ENCODE measurements at places on chromosomes 2 and 18.

- no peak for DNase-seq
Observed at GRCh38 chr2:144986691-144987090, 466.8 kb upstream of the ZEB2 start.

- no peak for DNase-seq
Observed at GRCh38 chr2:241804326-241805229, 4.4 kb upstream of the NEU4 start.

DNA sequence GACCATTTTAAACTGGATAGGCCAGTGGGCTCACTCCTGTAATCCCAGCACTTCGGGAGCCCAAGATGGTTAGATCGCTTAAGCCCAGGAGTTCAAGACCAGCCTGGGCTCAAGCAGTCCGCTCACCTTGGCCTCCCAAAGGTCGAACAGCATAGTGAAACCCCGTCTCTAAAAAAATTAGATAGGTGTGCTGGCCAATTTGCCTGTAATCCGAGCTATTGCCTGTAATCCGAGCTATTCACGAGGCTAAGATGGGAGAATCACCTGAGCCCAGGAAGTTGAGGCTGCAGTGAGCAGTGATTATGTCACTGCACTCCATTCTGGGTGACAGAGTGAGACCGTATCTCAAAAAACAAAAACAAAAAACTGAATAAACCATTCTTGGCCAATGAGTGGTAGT, 52.6 kb upstream of the EMILIN2 start:
- no peak for DNase-seq

DNA sequence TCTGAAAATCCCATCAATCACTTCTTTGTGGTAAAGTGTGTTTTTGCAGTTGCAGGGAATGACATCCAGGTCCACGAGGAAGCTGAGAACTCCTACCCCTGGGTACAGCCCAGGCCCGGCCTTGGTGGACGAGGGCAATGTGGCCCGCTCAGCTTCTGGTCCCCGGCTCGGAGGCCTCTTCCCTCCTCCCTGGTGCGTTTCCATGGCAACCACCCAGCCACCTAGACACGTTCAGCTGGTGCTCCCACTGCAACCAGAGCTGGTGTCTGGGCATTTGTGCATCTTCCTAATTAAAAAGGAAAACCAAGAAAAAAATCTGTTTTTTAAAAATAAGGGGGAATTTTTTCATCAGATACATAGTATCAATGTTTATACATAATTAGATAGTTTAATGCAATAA, 603.6 kb upstream of the SALL3 start:
- DNase-seq = no peak

DNA sequence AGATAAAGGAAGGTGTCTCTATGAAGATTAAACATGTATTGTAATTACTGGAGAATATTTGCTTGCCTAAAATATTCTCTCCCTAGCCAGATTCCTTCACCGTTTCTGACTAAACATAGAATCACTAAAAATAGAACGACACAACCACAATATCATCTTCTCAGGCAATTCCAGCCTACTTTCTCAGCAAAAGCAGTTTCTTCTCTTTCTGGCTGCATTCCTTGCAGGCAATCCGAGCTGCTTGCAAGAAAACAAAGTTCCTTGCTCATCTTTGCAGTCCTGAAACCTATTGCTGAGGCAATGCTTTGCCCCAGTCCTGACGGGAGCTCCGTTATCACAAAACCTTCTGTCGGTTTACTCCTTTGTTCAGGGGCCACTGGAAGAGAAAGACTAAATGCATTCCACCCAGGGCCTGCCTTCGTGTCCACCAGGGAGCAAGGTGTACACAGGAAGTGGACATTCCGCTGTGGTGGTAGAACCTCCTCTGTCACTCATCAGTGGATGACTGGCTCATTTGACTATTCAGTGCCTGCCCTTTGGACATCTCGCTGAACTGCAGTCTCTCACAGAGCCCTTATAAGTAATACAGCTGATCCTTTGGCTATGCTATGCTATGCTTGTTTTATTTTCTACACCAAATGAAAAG, 239.2 kb upstream of the DOK6 start:
- peak; percentile 27 for DNase-seq

GRCh38 chr2:185628985-185629384, 109.6 kb upstream of the FSIP2 start:
- DNase-seq = no peak

- no peak for DNase-seq
Observed at GRCh38 chr18:47790036-47790435, 140.4 kb downstream of the SMAD2 start.

DNA sequence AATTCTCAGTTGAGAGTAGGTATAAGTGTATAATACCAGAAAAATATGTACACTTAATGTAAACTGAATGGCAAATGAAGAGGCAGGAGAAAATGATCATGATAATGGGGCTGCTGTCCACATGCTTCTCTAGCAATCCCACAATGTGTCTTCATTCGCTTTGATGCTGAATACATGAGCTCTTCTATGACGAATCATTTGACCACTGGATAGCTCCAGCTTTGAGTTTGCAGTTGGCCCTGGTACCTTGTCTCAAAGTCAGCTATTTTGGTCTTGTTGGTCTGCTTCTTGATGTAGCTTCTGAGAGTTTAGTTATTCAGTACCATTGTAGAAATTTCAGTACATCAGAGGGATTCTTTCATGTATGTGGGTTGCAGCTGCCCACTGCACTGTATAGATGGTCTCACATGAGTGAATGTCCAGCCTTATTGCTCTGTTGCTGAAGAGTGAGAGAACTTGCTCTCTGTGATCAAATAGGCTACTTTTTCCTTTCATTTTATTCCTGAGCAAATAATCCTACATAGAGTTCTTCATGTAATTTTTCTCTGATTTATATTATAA, 105.1 kb downstream of the TTC27 start:
- DNase-seq = no peak

- no peak for DNase-seq
Observed at GRCh38 chr2:45049569-45050336, 40.5 kb upstream of the SIX2 start.

- DNase-seq = no peak
Observed at GRCh38 chr18:23828426-23828825, 139.2 kb downstream of the LAMA3 start.

DNA sequence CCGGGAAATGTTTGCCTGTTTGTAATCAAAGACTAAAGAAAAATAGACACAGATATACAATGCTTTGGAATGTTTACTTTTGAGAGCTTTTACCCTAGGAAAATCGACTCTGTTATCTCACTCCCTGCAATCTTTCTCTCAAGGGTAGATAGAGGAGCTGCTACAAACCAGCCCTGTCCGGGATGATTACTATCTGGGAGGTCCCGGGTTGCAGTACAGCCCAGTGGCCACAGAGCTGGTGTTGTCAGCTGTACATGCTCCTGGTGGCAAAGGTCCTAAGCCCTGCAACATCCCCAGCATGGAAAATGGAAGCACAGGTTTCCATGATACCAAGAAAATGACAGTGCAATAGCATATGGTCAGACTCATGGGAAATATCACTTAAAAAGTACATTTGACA, 570.5 kb upstream of the SOX11 start:
- peak; percentile 16 for DNase-seq

GRCh38 chr2:200408428-200409316, 101.2 kb downstream of the KCTD18 start:
- DNase-seq = no peak

- DNase-seq = no peak
Observed at GRCh38 chr2:56476509-56477071, 292.8 kb downstream of the CCDC85A start.

- DNase-seq = no peak
Observed at GRCh38 chr18:49563130-49563540, 1.3 kb downstream of the LIPG start.

DNA sequence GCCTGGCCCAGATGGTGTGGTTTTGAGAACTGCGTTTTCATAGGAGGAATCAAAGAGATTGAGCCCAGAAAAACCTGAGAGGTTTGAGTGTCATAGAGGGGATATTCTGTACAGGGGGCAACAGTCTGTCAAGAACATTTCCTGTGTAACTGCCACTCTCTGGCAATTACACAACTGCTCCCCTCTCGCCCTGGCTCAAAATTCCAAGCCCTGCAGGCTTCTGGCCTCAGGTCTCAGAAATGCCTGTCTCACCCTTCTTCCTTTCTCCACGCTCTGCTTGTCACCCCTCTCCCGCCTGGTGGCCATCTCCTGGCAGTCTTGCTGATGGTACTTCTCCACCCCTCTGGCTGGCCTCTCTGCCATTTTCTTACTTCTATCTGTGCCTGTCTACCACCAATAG, 4.0 kb downstream of the VAMP5 start:
- no peak for DNase-seq

DNA sequence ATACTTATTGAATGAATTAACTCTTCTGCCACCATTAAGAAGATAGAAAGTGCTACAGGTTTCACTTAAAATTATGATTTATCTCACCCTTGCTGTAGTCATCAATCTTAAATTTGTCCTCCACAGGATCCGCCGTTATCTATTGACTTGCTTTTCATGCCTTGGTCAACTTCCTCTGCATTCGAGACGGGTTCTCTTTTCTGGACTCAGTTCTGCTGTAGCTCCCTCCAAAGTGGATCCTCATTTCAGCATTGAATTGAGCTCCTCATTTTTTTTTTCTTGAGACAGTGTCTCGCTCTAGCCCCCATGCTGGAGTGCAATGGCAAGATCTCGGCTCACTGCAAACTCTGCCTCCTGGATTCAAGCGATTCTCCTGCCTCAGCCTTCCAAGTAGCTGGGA, 27.6 kb downstream of the INPP5D start:
- DNase-seq = no peak

DNA sequence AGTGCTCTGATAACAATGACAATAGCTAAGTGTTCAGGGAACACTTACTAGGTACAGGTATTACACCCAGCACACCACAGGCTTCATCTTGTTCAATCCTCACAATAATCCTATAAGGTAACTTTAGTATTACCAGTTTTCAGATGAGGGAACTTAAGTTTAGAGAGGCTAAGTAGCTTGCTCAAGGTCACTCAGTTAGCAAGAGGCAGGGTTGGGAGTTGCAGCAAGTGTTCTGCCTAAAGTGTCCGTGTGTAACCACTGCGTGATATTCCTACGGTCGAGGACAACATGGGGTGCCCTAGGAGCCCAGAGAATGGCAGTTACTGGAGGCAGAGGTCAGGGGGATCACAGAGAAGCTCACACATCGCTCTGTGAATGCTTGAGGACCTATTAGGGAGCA, 30.2 kb upstream of the EGR4 start:
- no peak for DNase-seq

- no peak for DNase-seq
Observed at GRCh38 chr2:167069855-167070254, 181.6 kb downstream of the XIRP2 start.

DNA sequence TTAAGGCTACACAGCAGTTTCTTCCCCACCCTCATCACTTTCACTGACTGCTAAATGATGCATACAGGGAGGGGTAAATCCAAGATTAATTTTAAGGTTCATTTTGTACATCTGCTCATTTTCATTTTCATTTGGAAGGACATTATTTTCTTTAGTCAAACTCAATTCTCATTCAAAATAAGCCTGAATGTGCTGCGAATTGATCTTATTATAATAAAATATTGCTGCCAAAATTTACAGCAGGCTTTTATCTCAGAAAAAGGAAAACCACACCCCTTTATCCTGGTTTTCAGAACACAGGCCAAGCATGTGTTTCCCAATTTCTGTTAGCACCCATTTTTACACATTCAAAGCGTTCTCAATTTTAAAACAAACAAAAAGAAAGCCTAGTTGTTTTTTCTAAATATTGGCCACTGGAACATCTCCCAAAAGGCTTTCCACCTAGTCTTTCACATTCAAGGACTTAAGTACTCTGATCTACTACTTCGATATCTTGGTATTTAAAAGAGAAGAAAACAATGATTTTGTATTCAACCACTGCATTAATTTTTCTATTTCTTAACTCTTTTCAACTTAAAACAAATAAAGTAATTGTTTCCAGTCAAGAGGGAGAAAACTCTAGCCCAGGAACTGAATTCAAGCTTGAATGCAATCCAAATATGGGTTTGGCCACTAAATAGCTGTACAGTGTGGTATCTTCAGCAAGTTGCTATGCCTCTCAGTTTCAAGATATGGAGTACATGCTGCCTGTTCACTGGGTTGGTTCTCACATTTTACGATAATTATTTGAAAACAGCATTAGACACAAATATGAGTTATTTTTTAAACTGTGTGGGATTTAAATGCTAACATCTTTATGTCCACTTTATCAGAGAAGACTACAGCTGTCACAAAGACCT, 52.5 kb downstream of the CDH2 start:
- no peak for DNase-seq

DNA sequence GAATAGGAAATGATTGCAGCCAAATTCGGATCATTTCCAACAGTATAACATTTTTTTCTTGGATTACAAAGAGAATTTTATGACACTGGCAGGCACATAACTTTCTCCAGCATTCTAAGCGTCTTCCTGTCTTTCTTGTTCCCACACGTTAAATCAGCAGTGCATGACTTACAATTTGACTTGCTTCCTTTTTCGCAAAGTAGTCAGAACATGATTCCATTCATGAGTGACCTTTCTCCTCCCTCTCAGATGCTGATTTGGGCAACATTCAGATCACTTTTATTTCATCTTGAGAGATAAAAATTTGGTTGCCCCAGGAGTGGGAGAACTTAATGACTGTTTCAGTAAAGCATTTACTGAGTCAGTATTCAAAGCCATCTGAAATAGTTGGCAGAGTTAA, 858.7 kb upstream of the ACVR2A start:
- peak; percentile 8 for DNase-seq

- DNase-seq = no peak
Observed at GRCh38 chr2:110973262-110973661, 147.5 kb upstream of the BCL2L11 start.

GRCh38 chr2:44167311-44167907, 1.3 kb upstream of the PPM1B start:
- no peak for DNase-seq

GRCh38 chr2:18066066-18066465, 187.6 kb downstream of the KCNS3 start:
- no peak for DNase-seq

DNA sequence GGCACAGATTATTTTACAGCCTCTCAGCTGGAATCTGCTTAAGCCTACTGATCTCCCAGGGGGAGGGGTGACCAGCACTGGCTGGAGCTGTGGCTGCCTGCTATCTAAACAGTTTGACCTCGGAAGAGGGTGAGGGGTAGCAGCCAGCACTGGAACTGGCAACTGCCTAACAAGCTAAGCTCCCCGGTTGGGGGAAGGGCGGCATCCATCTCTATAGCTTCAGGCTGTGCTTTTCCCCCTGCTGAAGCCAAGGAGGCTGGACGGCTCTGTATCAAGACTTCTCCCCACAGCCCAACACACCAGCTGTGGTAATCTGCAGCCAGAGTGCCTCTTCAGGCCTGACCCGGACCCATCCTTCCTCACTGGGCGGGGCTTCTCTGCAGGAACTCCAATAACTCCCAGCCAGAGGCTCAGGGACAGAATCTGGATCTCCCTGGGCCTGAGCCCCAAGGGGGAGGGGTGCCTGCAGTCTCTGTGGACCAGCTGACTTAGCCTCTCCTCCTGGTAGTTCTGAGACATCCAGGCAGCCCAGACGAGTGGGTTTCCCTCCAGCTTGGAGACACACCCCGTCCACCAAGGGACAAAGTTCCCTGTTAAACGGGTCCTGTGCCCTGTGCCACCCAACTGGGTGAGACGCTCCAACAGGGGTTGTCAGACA, 560.2 kb downstream of the LRP1B start:
- DNase-seq = no peak

Data from right kidney (tissue), 9 donors.